ENCODE measurements at places on chromosomes 16 and 17.

DNA sequence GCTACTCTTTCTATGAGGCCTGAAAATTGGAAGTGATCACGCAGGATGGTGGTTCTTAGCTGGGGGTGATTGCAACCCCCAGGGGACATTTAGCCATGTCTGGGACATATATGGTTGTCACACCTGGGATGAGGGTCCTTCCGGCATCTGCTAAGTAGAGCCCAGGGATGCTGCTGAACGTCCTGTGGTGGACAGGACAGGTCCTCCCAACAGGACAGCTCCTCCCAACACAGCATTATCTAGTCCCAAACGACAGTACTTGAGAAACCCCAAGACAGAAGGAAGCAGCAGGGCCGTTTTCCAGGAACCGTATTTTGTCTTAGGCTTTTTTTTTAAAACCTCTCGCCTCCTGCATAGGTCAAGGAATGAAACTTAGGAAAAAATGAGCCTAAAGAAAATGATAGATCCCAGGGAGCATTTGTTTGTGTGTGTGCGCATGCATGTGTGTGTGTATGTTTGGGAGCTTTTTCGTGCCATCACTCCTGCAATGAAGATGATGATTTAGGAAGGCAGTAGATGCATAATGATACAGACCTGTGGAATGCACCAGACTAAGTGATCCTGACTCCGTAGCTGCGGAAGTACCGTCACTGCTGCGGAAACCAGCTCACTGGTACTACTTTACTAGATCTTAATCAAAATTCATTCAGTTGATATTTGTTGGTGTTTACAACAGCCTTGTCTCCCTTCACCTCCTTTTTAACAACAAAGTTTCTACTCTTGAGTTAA, 118.2 kb downstream of the SNX29 start:
- DNase-seq = no peak

- DNase-seq = no peak
Measured at GRCh38 chr17:385178-385835, 32.7 kb upstream of the RPH3AL start.

GRCh38 chr17:77726549-77727006, 231.9 kb upstream of the TNRC6C start:
- DNase-seq = no peak

DNA sequence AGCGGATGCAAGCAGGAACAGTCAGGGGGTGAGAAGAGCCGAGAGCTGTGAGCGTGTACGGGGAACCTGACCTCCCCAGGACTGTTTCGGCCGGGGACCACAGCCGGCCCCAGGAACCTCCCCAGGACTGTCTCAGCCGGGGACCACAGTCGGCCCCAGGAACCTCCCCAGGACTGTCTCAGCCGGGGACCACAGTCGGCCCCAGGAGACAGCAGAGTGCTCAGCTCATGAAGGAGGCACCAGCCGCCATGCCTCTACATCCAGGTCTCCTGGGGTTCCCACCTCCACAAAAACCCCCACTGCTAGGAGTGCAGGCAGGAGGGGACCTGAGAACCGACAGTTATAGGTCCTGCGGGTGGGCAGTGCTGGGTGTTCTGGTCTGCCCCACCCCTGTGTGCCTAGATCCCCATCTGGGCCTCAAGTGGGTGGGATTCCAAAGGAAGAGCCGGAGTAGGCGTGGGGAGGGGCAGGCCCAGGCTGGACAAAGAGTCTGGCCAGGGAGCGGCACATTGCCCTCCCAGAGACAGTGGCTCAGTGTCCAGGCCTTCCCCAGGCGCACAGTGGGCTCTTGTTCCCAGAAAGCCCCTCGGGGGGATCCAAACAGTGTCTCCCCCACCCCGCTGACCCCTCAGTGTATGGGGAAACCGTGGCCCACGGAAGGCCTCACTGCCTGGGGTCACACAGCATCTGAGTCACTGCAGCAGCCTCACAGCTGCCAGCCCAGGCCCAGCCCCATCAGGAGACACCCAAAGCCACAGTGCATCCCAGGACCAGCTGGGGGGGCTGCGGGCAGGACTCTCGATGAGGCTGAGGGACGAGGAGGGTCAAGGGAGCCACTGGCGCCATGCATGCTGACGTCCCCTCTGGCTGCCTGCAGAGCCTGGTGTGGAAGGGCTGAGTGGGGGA, 4.3 kb downstream of the RHBDF1 start:
- no peak for DNase-seq

- DNase-seq = no peak
Measured at GRCh38 chr16:9528511-9529079, 437.2 kb downstream of the HAPSTR1 start.

GRCh38 chr16:29705030-29705429, 26.1 kb downstream of the QPRT start:
- DNase-seq = no peak

DNA sequence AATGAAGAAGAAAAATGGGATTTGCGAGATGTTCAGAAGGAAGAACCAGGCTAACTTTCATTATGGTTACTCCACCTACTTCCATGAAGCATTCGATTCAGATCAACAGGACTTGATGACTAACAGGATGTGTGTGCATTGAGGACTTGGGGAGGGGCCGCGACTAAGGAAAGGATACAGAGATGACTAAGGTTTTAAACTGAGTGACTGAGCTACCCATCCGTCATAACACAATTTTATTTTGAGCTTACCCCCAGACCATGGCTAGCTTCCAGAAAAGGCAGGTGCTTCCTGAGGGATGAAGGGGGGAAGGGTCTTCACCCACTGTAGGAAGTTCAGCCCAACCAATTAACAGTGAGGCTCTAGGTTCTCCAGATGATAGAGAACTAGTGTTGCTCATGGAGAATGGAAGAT, 2.5 kb upstream of the CDYL2 start:
- DNase-seq = no peak

DNA sequence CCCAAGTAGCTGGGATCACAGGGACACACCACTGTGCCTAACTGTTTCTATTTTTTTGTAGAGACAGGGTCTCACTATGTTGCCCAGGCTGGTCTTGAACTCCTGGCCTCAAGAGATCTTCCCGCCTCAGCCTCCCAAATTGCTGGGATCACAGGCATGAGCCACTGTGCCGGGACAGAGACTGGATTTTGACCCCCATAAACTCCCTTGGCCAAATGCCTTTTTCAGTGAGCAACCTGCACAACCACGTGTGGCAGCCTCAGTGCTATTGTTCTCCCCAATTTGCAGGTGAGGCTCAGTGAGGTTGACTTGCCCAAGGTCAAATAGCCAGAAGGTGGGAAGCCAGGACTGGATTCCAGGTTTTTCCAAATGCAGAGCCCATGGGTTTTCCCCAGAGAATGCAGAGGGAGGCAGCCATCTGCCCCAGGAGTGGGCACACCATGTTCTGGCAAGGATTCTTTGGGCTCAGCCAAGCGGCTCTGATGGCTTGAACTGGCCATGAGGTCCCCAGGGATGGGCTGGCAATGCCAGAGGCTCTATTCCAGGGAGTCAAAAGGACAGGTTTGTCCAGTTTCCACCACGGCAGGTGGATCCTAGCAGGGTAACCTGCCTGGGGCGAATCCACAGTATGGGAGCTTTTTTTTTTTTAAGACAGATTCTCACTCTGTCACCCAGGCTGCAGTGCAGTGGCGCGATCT, 1.8 kb downstream of the IL27 start:
- no peak for DNase-seq

- DNase-seq = no peak
Measured at GRCh38 chr16:2426941-2427361, 2.3 kb upstream of the CCNF start.

DNA sequence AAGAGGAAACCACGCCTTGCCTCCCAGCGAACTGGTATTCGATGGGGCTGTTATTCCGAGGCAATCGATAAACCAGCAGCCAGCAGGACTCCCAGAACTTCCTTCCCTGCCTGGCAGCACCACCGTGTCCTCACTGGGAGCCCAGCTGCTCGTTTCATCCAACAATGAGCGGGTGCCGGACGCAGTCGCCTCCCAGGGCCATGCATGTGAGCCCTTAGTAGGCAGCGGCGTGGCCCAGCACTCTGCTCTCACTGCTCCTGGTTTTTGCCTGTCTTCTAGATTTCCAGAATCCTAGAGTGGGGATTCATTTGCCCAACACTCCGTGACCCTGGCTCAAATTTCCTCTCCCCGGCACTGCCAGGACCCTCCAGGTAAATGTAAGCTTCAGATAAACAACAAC, 29.1 kb upstream of the RASD1 start:
- DNase-seq = no peak

GRCh38 chr17:2954898-2955445, 108.4 kb downstream of the OR1D5 start:
- DNase-seq = peak; percentile 70

All from NCI-H460 (cell line).